ENCODE measurements at places on chromosomes 12 and 14.

DNA sequence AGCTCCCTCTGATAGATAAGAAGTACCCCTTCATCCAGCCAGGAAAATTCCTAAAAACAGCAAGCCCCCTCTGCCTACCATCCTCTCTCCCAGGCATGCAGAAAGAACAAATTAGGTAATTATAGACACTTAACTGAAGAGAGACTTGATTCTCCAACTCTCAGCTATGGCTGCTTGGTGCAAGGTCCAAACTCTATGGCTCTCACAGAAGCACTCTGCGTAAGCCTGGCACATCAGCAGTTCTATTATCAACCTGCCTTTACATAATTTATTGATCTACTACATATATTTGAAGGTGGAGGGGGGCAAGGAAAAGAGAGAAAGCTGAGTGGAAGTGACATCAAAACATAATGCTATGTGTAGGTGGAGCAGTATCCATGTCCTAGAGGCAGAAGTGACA is 1.1 kb upstream of the MYO1A start:
- H3K36me3 ChIP-seq = peaks cover 29% of the 10 kb centered on the region
- H3K4me1 ChIP-seq = peaks cover 48% of the 10 kb centered on the region
- H3K27me3 ChIP-seq = no peaks in the 10 kb centered on the region
- H3K27ac ChIP-seq = no peak overlapping the region
- no peak overlapping the region for H3K4me3 ChIP-seq

DNA sequence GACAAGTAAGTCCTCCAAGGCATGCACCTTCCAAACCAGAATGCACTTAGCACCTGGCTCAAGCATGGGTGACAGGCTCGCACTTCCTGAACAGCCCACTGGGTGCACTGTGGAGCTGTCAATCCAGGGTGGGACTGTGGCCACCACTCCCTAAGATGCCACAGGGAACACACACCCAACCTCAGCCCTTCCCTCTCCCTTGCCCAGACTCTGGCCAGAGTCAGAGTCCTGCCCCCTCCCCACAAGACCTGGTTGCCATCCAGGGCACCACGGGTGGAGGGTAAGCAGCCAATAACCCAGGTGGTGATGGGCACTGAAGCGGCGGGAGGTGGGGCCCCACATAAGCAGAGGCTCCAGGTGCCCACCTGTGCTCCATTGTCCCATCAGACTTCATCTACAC is 160.6 kb downstream of the MYRFL start:
- peak; percentile 21 for DNase-seq
- no peaks in the 10 kb centered on the region for H3K36me3 ChIP-seq
- no peak overlapping the region for H3K4me3 ChIP-seq
- H3K27me3 ChIP-seq = no peaks in the 10 kb centered on the region

DNA sequence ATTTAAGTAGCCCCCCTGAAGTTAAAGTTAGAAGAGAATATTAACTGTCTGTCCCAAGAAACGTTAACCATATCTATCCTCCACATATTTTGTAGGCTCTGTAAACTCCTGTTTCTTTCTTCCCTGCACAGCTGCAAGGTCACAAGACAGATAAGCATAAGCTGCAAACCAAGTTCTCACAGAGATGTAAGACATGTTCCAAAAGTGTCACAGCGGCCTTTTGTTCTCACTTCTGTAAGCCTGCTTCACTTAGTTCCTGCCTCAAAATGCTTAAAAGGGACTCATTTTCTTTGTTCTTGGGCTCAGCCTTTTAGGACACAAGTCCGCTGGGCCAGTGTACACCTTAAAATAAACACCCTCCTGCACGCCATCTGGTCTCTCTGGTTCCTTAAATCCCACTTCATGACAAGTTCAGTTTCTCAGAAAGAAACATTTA is 3.2 kb downstream of the RNASE1 start:
- peaks cover 3% of the 10 kb centered on the region for H3K27me3 ChIP-seq
- H3K4me3 ChIP-seq = no peak overlapping the region
- DNase-seq = no peak

DNA sequence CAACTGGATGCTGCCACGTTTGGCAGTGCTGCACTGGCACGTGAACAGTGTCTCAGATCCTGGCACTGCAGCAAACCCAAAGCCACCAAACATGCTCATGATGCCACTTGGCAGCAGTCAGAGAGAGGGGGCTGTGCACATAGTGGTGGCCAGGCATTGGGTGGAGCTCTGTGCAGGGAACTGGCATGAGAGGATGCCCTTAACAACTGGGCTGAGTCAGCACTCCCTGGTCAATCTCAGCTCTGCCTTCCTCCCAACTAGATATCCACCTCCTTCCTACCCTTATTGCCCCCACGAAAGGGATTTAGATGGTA is 37.0 kb downstream of the ZFHX2 start:
- no peaks in the 10 kb centered on the region for H3K27me3 ChIP-seq
- H3K27ac ChIP-seq = peak overlapping the region; percentile 42
- no peaks in the 10 kb centered on the region for H3K36me3 ChIP-seq
- no peak for DNase-seq

GRCh38 chr12:45637706-45638105 is 91.8 kb upstream of the ARID2 start:
- no peak overlapping the region for H3K4me3 ChIP-seq
- peaks cover 3% of the 10 kb centered on the region for H3K27me3 ChIP-seq

- no peaks in the 10 kb centered on the region for H3K36me3 ChIP-seq
- H3K27ac ChIP-seq = peak overlapping the region; percentile 48
- H3K27me3 ChIP-seq = peaks cover 30% of the 10 kb centered on the region
- peaks cover 47% of the 10 kb centered on the region for H3K4me1 ChIP-seq
- no peak for DNase-seq
- no peak overlapping the region for H3K4me3 ChIP-seq
Measured at GRCh38 chr12:54429014-54429471, 10.0 kb upstream of the ITGA5 start.

DNA sequence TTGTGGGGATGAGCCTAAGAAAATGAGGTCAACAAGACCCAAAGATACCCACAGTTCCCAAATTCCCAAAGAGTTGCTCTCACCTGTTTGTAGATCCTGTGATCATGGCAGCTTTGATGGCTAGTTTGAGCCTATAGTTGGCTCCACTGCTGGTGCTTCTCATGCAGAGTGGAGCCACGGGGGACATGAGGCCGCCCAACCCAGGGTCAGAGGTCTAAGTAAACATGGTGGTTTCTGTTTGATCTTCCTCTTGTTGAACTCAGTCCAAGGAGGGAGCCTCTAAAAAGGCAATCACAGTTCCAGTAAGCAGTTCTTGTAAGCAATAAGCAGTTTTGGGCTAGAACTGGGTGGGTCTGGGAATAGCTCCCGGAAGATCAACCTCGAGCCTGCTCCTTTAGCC is 125.6 kb upstream of the DHRS4 start:
- no peak overlapping the region for H3K27ac ChIP-seq
- DNase-seq = no peak
- H3K4me1 ChIP-seq = peaks cover 4% of the 10 kb centered on the region
- peaks cover 2% of the 10 kb centered on the region for H3K27me3 ChIP-seq
- no peak overlapping the region for H3K4me3 ChIP-seq
- no peaks in the 10 kb centered on the region for H3K36me3 ChIP-seq

GRCh38 chr12:110916295-110916875 is 4.0 kb downstream of the MYL2 start:
- no peak overlapping the region for H3K4me3 ChIP-seq
- no peak overlapping the region for H3K27ac ChIP-seq
- no peaks in the 10 kb centered on the region for H3K4me1 ChIP-seq
- no peaks in the 10 kb centered on the region for H3K36me3 ChIP-seq
- H3K27me3 ChIP-seq = peaks cover 4% of the 10 kb centered on the region

DNA sequence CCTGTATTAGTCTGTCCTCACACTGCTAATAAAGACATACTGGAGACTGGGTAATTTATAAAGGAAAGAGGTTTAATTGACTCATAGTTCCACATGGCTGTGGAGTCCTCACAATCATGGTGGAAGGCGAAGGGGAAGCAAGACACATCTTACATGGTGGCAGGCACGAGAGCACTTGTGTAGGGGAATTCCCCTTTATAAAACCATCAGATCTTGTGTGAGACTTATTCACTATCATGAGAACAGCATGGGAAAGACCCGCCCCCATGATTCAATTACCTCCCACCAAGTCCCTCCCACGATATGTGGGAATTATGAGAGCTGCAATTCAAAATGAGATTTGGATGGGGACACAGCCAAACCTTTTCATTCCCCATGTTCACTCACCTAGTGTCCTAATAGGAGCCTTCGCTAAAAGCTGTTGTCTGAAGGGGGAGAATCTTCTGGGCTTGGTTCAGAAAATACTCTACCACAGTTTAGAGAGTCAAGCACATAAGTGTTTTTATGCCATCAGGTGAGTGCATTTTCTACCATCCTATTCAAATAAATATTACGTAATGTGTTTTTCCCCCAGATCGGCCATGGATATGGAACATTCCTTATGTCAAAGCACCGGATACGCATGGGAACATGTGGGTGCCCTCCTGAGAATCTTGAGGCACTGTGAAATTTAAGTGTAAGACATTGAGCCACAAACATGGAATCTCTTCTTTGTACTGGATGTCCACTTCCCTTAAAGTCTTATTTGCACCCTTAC is 19.1 kb upstream of the KCNK13 start:
- no peak overlapping the region for H3K27ac ChIP-seq
- H3K4me3 ChIP-seq = no peak overlapping the region
- no peaks in the 10 kb centered on the region for H3K27me3 ChIP-seq
- H3K4me1 ChIP-seq = no peaks in the 10 kb centered on the region
- DNase-seq = no peak

- no peak overlapping the region for H3K27ac ChIP-seq
- peak overlapping the region; percentile 49 for H3K4me3 ChIP-seq
- peaks cover 41% of the 10 kb centered on the region for H3K4me1 ChIP-seq
- DNase-seq = peak; percentile 66
Measured at GRCh38 chr12:124388679-124389137, 93.8 kb downstream of the RFLNA start.

DNA sequence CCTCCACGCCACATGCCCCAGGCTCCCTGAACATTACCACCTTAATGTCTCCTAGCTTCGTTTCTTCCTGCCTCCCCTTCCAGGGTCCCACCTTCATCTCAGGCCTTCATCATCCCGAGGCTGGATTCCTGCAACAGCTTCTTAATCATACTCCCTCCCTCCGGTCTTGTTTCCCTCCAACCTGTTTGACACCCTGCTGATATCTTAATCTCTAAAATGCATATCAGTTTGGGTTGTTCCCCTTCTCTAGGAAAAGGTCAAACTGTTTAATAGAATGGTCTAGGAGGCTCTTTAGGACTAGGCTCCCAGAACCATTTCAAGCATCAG is 125.5 kb upstream of the ARHGAP5 start:
- no peak for DNase-seq
- H3K36me3 ChIP-seq = no peaks in the 10 kb centered on the region
- H3K4me1 ChIP-seq = no peaks in the 10 kb centered on the region
- H3K27ac ChIP-seq = no peak overlapping the region
- H3K27me3 ChIP-seq = peaks cover 8% of the 10 kb centered on the region

DNA sequence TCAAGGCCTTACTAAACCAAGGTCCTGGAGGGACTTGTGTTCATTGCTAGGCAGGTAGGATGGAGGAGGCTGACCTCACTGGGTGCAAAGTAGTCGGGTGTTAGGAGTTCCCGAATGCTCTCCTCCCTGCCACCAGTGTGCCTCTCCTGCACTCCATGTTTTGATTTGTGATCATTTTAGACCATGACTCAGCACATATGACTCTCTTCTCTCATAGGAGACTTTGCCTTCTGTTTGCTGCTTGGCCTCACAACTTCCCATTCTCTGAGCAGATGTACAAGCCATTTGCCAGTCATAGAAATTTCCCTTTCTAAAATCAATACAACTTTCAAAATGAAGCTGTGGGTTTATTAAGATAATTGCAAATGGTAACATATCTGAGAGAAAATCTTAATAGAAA is 46.6 kb upstream of the LRIG3 start:
- no peak overlapping the region for H3K27ac ChIP-seq
- H3K27me3 ChIP-seq = no peaks in the 10 kb centered on the region
- H3K4me3 ChIP-seq = no peak overlapping the region
- DNase-seq = no peak
- H3K36me3 ChIP-seq = no peaks in the 10 kb centered on the region

DNA sequence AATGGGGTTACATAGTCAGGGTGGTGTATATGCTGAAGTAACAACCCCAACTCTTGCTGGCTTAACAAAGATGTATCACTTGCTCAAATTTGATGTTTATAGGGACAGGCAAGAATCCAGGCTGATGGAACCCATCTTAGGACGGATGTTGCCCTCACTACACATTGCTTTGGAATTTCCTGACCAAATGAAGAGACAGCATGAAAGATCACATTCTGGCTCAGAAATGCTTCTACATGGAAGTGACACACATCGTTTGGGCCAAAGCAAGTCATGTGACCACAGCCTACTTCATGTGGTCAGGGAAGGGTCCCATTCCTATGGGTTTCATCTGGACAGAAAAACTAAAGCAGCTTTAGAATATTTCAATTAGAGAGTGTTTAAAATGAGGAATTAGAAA is 345.8 kb downstream of the TMEM132D start:
- no peak for DNase-seq
- H3K36me3 ChIP-seq = no peaks in the 10 kb centered on the region
- H3K4me1 ChIP-seq = no peaks in the 10 kb centered on the region
- no peaks in the 10 kb centered on the region for H3K27me3 ChIP-seq

DNA sequence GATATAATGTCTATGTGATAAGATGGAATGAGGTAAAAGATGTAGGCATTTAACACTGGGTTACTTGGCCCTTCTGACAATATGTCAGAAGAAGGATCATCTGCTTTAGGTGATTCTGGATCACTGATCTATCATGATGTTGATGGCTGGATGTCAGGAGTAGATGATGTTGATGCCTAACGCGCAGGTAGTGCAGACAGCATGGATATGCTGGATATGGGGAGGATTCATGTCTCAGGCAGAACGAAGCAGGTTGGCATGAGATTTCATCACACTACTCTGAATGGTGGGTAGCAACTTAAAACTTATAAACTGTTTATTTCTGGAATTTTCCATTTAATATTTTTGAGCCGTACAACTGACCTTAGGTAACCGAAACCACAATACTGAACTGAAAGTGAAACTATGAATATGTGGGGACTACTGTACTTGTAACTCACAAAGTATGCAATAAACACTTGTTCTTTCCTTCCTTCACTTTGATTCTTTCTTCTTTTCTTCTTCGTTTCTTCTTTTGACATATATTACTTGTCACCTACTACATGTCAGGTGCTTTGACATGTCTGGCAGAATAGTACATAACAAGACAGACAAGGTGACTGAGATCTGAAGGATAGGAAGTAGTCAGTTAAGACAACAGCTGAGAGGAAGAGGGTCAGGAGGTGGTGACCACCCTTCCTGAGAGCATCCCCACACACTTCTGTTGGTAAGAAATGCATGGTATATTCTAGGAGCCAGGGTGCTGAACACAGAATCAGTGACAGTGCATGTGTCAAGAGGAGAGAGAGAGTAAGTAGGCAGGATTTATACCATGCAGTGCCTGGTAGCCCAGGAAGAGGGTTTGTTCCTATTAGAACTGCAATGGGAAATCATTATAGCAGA is 238.8 kb downstream of the PPFIA2 start:
- no peaks in the 10 kb centered on the region for H3K36me3 ChIP-seq
- no peaks in the 10 kb centered on the region for H3K27me3 ChIP-seq
- no peak overlapping the region for H3K27ac ChIP-seq
- no peak for DNase-seq
- H3K4me1 ChIP-seq = peaks cover 4% of the 10 kb centered on the region

- H3K4me1 ChIP-seq = peaks cover 14% of the 10 kb centered on the region
- H3K27ac ChIP-seq = peak overlapping the region; percentile 30
- H3K4me3 ChIP-seq = no peak overlapping the region
- H3K27me3 ChIP-seq = no peaks in the 10 kb centered on the region
- H3K36me3 ChIP-seq = peaks cover 40% of the 10 kb centered on the region
Measured at GRCh38 chr12:121908702-121909101, 9.7 kb upstream of the CFAP251 start.

- no peaks in the 10 kb centered on the region for H3K27me3 ChIP-seq
- H3K27ac ChIP-seq = no peak overlapping the region
- H3K4me3 ChIP-seq = no peak overlapping the region
- no peaks in the 10 kb centered on the region for H3K4me1 ChIP-seq
- H3K36me3 ChIP-seq = no peaks in the 10 kb centered on the region
Measured at GRCh38 chr14:84961637-84962036, 568.3 kb upstream of the FLRT2 start.
